ENCODE measurements at places on chromosomes 11 and 22.

DNA sequence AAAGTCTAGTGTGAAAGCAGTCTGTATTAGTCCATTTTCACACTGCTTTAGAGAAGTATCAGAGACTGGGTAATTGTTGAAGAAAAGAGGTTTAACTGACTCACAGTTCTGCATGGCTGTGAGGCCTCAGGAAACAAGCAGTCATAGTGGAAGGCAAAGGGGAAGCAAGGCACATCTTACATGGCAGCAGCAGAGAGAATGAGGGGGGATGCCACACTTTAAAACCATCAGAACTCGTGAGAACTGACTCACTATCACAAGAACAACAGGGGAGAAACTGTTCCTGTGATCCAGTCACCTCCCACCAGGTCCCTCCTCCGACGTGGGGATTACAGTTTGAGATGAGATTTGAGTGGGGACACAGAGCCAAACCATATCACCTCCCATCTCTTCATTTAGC lies 13.8 kb upstream of the TUBA8 start:
- DNase-seq, result no peak

GRCh38 chr11:1653541-1654387 lies 24.2 kb downstream of the KRTAP5-5 start:
- DNase-seq, result no peak

DNA sequence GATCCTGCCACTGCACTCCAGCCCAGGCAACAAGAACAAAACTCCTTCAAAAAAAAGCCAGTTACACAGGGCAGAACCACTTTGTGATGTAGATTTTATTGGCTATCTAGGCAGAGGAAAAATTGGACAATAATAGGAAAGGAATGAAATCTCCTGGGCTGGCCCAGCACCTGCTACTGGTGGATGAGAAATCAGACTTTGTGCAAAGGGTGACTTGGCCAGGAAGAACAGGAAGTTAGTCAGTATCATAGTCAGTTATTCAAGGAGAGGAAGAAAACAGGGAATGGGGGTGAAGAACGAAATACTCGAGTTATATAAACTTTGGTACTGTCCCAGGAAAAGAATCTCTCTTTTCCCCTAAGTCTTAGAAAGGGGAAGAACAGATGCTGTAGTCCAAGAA lies 11.0 kb upstream of the SPTBN2 start:
- DNase-seq, result no peak

DNA sequence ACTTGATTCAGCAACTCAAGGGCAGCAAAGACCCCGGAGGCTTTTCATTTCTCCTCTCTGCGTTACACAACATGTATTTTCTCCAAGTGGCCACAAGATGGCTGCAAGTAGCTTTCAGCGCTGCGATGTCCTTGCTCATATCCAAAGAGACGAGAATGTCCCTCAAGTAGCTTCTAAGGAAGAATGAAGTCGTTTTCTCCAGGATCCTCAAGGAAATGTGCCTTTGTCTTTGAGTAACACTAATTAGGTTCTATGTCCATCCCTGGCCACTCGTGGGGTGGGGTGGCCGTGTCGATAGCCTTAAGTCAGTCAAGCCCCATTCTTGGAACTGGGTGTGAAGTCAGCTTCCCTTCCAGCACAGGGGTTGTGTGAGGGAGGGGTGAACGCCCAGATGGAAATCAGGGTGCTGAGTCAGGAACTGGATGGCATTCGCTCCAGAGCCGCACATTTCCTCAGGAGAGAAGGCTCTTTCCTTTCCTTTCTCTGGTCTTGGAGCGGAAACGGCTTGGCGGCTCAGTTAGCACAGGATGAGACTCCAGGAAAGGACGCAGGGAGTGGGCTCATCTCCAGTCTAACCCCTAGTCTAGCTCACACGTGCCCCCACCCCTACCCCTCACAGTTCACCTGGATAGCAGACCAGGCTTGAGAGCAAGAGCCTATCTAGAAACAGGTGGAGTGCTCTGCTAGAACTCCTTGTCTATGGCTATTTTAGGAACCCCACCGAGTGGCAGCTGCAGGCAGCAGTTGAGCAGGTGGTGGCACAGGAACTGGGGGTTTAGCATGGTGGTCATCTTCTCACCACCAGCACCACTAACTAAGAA lies 44.3 kb downstream of the NNMT start:
- no peak for DNase-seq

DNA sequence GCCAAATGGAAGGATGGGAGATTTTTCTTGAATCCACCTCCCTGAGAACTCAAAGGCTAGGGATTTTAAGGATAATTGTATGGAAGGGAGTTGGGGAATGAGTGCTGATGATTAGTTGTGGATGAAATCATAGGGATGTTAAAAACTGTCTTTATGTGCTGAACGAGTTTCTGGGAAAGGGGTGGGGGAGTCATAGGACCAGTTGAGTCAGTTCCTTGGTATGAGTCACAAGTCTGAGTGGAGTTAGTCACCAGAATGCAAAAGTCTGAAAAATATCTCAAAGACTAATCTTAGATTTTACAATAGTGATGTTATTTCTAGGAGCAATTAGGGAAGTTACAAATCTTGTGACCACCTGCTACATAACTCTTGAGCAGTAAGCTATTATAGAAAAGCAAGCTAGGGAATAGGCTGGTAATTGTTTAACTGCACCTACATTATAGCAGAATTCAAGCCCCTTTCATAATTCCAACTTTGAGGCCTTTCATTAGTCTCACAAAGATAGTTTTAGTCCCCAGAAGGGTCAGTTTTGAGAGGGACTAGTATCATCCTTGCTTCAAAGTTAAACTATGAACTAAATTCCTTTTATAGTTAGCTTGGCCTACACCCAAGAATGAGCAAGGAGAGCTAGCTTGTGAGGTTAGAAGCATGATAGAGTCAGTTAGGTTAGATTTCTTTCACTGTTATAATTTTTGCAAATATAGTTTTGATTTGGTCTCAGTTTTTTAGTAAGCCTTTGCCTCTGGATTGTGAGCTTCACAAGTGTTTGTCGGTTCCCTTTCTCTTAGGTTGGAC lies 668.0 kb downstream of the ETS1 start:
- DNase-seq, result no peak

- DNase-seq, result no peak
Observed at GRCh38 chr22:46665151-46665695, 45.0 kb downstream of the GRAMD4 start.

DNA sequence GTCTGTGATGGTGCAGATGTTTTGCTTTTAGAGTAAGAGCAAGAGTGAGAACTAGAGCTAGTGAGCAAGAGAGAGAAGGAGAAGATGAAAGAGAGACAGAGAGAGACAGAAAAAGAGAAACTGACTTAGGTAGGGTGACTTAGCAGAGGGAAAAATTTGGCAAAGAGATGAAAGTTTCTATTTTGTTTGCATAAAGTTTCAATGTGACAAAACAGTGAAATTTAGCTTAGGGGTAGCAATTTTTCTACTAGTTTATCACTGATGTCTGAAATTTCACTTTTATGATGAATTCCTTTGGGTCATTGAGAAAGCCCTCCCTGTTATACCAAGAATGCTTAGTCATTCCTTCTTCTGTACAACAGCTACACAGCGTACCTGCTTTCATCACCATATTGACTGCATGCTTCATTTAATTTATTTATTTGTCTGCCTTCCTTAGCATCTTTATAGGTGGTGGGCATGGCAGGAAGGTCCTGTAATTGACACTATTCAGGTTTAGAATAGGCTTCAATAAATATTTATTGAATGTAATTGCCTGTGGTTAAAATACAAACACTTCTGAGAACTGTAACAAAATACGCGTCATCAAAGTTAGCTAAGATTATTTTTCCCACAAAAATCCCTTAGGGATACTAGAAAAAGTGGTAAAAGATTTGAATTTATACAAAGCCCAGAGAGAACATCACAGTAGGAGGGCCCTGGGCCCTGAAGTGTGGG lies 19.9 kb upstream of the CTSC start:
- no peak for DNase-seq

DNA sequence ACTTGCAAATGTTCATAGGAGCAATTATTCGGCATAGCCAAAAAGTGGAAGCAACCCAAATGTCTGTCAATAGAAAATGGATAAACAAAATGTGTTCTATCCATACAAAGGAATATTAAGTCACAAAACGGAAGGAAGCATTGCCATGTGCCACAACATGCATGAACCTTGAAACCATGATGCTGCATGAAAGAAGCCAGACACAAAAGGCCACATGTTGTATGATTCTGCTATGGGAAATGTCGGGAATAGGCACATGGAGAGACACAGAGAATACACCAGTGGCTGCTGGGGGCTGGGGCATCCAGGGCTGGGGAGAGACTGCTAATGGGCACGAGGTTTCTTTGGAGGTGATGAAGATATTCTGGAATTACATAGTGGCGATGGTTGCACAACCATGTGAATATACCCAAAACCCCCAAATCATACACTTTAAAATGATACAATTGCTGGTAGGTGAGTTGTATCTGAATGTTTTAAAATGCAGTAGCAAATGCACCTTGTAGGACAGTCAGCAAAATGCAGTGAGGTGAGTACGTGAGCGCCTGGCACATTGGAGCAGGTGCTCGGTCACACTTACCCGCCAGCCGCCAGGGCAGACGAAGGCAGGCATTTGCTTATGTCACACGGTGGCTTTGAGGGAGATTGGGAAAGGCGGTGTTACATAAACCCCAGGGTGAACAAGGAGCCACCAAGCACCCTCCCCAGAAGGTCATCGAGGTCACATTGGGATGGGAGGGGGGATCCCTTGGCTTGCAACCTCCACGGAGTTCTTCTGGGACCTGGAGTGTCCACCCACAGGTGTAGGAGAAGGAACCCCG lies 6.3 kb upstream of the OSM start:
- no peak for DNase-seq

- no peak for DNase-seq
Observed at GRCh38 chr11:93532281-93532789, 10.9 kb downstream of the SMCO4 start.

- DNase-seq, result no peak
Observed at GRCh38 chr22:35410663-35411034, 10.7 kb downstream of the MCM5 start.

GRCh38 chr11:32172848-32173834 lies 82.3 kb downstream of the RCN1 start:
- no peak for DNase-seq

DNA sequence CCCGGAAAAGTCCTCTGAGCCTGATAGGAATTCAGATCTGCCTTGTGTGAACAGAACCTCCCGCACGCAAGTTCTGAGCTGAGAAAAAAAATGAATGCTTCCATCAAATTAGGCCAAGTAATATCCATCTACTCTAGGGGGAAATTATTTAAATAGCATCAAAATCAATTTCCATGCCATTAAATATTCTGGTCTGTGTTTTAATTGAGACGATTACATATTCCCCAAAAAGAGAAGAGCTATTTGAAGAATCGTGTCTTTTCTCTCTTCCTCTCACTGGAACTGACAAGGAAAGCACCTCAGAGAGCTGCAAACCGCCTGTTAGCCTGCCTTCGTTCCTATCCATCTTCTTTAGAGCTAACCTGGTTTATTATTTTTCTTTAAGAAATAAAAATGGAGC lies 96.0 kb downstream of the SEZ6L start:
- no peak for DNase-seq

Measured in NCI-H187 (cell line).